CD4-positive, alpha-beta memory T cell (primary cell): ENCODE measurements at places on chromosomes 5 and 9. TPM values are rescaled to one million over a fixed set of nuclear protein-coding genes. Genes with fewer than 3 reads are reported as not detected.

The SLC27A6 gene
- total RNA-seq = not detected

The STXBP1 gene
- total RNA-seq = 19.9 TPM

The PTGES gene
- not detected for total RNA-seq

The PCDHB4 gene
- total RNA-seq = not detected

The GMCL2 gene
- total RNA-seq = not detected

The CENPH gene
- 6.9 TPM for total RNA-seq

The JAKMIP2 gene
- total RNA-seq = 1.2 TPM

The TAF11L3 gene
- total RNA-seq = not detected

The CCL28 gene
- 14.6 TPM for total RNA-seq

- peak overlapping the region; percentile 99 for H3K27ac ChIP-seq
- peaks cover 8% of the 10 kb centered on the region for H3K36me3 ChIP-seq
- no peaks in the 10 kb centered on the region for H3K27me3 ChIP-seq
- no peak overlapping the region for H3K4me3 ChIP-seq
Observed at GRCh38 chr5:181261320-181262049, 542 bp upstream of the TRIM52 start.

DNA sequence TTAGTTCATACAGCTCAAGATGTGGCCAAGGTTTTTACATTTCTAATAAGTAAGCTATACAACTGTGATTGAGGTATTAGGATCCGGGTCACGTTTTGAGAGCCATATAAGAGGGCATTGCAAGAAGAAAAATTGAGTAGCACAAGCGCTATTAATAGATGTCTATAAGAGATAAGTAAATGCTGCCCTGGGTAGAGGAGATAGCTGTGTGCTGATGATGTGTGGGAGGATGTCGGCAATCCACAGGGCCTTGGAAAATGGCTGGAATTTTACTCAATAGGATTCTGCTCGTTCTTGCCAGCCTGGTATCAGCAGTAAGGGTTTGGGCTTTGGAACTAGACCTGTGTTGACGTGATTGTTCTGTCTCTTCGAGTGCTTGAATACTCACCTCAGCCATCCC lies 41.6 kb downstream of the CSF1R start:
- H3K4me3 ChIP-seq = no peak overlapping the region
- peaks cover 11% of the 10 kb centered on the region for H3K4me1 ChIP-seq
- no peaks in the 10 kb centered on the region for H3K27me3 ChIP-seq
- no peak overlapping the region for H3K27ac ChIP-seq

DNA sequence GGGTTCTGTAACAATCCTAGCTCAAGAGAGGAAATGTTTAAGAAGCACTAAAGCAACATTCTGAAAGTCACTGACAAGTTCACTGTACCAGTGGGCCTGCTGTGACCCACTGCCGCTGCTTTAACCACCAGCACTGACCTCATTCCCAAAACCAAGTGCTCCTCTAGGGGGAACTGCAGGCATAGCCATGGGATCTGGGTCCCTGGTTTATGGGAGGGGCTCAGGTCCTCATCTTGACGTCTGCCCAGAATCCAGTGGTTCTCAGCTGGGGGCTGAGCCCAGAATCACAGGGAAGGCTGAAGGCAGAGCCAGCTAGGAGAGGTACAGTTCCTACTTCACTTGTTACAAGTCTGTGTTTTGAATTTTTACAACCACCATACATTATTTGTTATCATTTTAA lies 36.1 kb upstream of the SLC2A8 start:
- H3K27me3 ChIP-seq = no peaks in the 10 kb centered on the region
- DNase-seq = no peak
- no peaks in the 10 kb centered on the region for H3K4me1 ChIP-seq
- H3K27ac ChIP-seq = no peak overlapping the region
- no peaks in the 10 kb centered on the region for H3K36me3 ChIP-seq

GRCh38 chr5:173239233-173239593 lies 4.2 kb upstream of the NKX2-5 start:
- H3K4me3 ChIP-seq = no peak overlapping the region
- H3K36me3 ChIP-seq = no peaks in the 10 kb centered on the region
- H3K4me1 ChIP-seq = peaks cover 27% of the 10 kb centered on the region
- H3K27ac ChIP-seq = no peak overlapping the region
- peaks cover 79% of the 10 kb centered on the region for H3K27me3 ChIP-seq
- no peak for DNase-seq

GRCh38 chr5:133873449-133873848 lies 95.0 kb downstream of the C5orf15 start:
- no peaks in the 10 kb centered on the region for H3K36me3 ChIP-seq
- no peaks in the 10 kb centered on the region for H3K4me1 ChIP-seq
- H3K27ac ChIP-seq = no peak overlapping the region
- H3K4me3 ChIP-seq = no peak overlapping the region
- no peak for DNase-seq

GRCh38 chr9:129650680-129651235 lies 8.8 kb upstream of the ASB6 start:
- no peak overlapping the region for H3K4me3 ChIP-seq
- no peak overlapping the region for H3K27ac ChIP-seq
- no peak for DNase-seq
- no peaks in the 10 kb centered on the region for H3K4me1 ChIP-seq

DNA sequence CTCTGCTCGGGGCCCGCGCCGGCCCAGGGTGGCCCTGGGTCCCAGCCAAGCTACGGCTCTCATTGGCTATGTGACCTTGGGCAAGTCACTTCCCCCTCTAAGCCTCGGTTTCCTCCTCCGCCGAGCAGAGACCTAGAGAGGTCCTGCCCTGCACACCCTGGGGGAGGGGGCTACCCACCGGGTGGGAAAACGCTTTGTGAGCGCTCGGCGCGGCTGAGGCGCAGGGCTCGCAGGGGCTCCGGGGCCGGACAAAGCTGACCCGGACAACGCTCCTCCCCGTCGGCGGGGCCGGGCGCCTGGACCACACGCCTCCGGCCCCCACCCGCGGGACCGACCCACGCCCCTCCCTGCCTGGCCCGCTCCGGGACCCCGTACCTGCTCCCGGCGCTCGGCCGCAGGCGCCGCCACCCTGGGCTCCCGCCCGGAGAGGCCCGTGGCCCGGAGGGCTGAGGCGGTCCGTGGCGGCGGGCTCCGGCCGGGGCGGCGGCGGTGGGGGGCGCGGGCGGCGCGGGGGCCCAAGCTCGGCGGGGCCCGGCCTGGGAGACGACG lies 85.7 kb upstream of the MELK start:
- H3K36me3 ChIP-seq = no peaks in the 10 kb centered on the region
- peak; percentile 43 for DNase-seq
- peak overlapping the region; percentile 83 for H3K27ac ChIP-seq
- no peaks in the 10 kb centered on the region for H3K27me3 ChIP-seq
- peak overlapping the region; percentile 56 for H3K4me3 ChIP-seq

- H3K4me1 ChIP-seq = no peaks in the 10 kb centered on the region
- no peak overlapping the region for H3K27ac ChIP-seq
- no peak overlapping the region for H3K4me3 ChIP-seq
Observed at GRCh38 chr9:96478829-96479371, 28.9 kb downstream of the HABP4 start.

GRCh38 chr5:107364443-107365319 lies 306.1 kb downstream of the EFNA5 start:
- H3K27ac ChIP-seq = no peak overlapping the region
- no peaks in the 10 kb centered on the region for H3K27me3 ChIP-seq
- no peaks in the 10 kb centered on the region for H3K36me3 ChIP-seq
- no peak for DNase-seq
- no peak overlapping the region for H3K4me3 ChIP-seq

GRCh38 chr5:99355881-99356280 lies 427.1 kb upstream of the CHD1 start:
- no peak overlapping the region for H3K4me3 ChIP-seq
- no peaks in the 10 kb centered on the region for H3K36me3 ChIP-seq
- no peak overlapping the region for H3K27ac ChIP-seq
- H3K27me3 ChIP-seq = no peaks in the 10 kb centered on the region
- no peak for DNase-seq
- H3K4me1 ChIP-seq = no peaks in the 10 kb centered on the region

- no peaks in the 10 kb centered on the region for H3K4me1 ChIP-seq
- H3K27me3 ChIP-seq = no peaks in the 10 kb centered on the region
- no peaks in the 10 kb centered on the region for H3K36me3 ChIP-seq
Observed at GRCh38 chr5:94366811-94367210, 251.6 kb downstream of the KIAA0825 start.

DNA sequence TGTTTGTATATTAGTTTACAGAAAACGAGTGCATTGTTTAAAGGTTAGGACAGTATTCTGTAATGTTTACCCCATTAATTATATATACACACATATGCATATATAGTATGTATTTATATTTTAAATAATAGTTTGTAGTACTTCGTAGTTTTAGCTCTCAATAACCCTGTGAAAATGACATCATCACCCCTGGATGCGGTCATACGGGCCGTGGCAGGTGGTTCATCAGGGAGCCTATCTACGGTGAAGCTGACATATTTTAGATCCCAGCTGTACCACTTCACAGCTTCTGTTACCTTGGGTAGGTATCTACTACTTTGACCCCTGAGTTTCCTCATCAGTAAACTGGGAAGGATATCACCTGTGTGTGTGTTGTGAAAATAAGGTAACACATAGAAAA lies 87.1 kb downstream of the NR3C1 start:
- no peaks in the 10 kb centered on the region for H3K27me3 ChIP-seq
- peaks cover 26% of the 10 kb centered on the region for H3K4me1 ChIP-seq
- peaks cover 23% of the 10 kb centered on the region for H3K36me3 ChIP-seq
- no peak overlapping the region for H3K4me3 ChIP-seq
- no peak overlapping the region for H3K27ac ChIP-seq
- DNase-seq = no peak

GRCh38 chr9:70085241-70085640 lies 41.6 kb downstream of the MAMDC2 start:
- H3K4me3 ChIP-seq = no peak overlapping the region
- H3K36me3 ChIP-seq = no peaks in the 10 kb centered on the region
- no peaks in the 10 kb centered on the region for H3K27me3 ChIP-seq

DNA sequence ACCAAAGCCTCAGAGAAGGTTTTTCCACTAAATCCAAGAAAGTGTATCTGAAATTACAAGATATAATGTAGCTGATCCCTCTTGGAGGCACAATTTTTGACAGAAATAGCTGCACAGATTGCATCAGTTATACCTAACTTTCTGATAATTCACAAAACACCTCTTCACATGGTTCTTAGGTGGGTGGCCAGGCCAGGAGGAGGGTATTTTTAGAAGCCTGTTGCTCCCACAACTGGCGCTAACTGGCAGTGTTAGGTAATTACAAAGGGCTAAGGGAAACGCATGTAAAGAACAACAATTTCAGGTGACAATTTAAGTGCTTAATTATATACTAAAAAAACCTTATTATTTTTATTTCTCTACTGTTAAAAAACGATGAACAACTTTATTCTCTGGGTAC lies 247.9 kb downstream of the BNC2 start:
- no peaks in the 10 kb centered on the region for H3K36me3 ChIP-seq
- no peak overlapping the region for H3K27ac ChIP-seq
- no peaks in the 10 kb centered on the region for H3K27me3 ChIP-seq
- no peaks in the 10 kb centered on the region for H3K4me1 ChIP-seq
- no peak overlapping the region for H3K4me3 ChIP-seq

DNA sequence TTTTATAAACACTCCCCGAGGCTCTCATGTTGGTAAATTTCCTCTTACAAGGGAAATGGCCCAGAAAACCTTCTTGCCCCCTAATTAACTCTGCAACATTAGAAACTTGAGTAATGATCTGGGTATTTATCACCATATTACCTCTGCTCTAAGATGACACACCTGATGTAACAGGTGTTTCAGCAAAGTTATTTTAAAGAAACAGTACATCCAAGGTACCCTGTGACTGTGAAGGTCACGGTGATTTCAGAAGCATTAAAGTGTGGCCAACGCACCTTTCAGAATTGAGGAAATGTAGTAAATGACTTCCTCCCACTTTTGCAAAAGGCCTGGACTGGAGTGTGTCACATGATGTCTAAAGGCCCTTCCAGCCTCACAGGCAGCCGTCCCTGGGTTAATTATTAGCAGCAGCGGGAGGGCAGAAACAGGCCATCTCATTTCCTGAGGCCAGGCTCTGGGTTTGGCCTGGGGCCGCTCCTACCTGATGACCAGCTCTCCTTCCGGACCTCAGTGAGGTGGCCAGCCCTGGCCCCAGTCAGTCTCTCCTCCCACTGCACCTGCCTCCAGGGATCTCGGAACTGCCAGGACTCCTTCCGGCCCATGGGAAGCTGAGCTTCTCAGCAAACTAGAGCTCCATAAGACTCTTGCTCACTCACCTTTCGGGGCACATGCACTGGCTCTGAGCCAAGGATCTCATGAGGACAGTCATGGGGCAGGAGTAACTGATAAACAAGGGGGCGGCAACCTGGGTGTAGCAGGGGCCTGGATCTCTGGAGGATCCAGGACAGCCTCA lies 20.7 kb downstream of the PTPN3 start:
- no peak overlapping the region for H3K27ac ChIP-seq
- no peak overlapping the region for H3K4me3 ChIP-seq
- no peaks in the 10 kb centered on the region for H3K4me1 ChIP-seq
- no peaks in the 10 kb centered on the region for H3K27me3 ChIP-seq

- H3K36me3 ChIP-seq = no peaks in the 10 kb centered on the region
- no peak overlapping the region for H3K4me3 ChIP-seq
- H3K27ac ChIP-seq = no peak overlapping the region
- DNase-seq = no peak
- no peaks in the 10 kb centered on the region for H3K4me1 ChIP-seq
- no peaks in the 10 kb centered on the region for H3K27me3 ChIP-seq
Observed at GRCh38 chr5:56282216-56282615, 49.1 kb upstream of the ANKRD55 start.

- H3K4me1 ChIP-seq = no peaks in the 10 kb centered on the region
- peaks cover 41% of the 10 kb centered on the region for H3K36me3 ChIP-seq
- H3K27me3 ChIP-seq = no peaks in the 10 kb centered on the region
- no peak for DNase-seq
Observed at GRCh38 chr9:109072133-109072692, 47.5 kb downstream of the TMEM245 start.

- H3K27ac ChIP-seq = no peak overlapping the region
- no peaks in the 10 kb centered on the region for H3K4me1 ChIP-seq
- H3K27me3 ChIP-seq = no peaks in the 10 kb centered on the region
- DNase-seq = no peak
- no peak overlapping the region for H3K4me3 ChIP-seq
Observed at GRCh38 chr5:175079707-175080106, 355.3 kb downstream of the MSX2 start.

- no peak overlapping the region for H3K4me3 ChIP-seq
- H3K27ac ChIP-seq = peak overlapping the region; percentile 92
- no peaks in the 10 kb centered on the region for H3K27me3 ChIP-seq
- peaks cover 35% of the 10 kb centered on the region for H3K4me1 ChIP-seq
Observed at GRCh38 chr5:43485406-43485805, 1.7 kb upstream of the TMEM267 start.

GRCh38 chr9:91530829-91531228 lies 107.2 kb upstream of the NFIL3 start:
- no peaks in the 10 kb centered on the region for H3K36me3 ChIP-seq
- no peak for DNase-seq
- no peaks in the 10 kb centered on the region for H3K27me3 ChIP-seq
- H3K4me1 ChIP-seq = no peaks in the 10 kb centered on the region
- H3K27ac ChIP-seq = no peak overlapping the region
- H3K4me3 ChIP-seq = no peak overlapping the region
